ENCODE measurements at places on chromosomes 5 and 9.

DNA sequence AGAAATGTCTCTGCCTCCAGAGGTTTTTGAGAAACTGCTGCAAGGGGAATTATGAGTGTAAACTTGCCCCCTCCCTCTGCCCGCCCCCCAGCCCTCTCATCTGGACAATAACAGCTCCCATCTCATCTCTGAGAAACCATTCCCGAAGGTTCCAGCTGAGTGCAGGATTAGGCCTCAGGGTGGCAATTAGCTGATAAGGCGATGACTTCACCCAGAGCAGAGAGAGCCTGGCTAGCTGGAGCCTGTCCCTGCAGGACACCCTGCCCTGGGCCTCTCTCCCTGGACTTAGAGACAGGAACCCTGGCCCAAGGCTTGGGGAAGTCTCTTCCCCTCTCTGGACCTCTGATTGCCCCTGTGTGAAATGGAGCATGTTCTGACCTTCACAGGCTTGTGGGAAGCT is 45.7 kb upstream of the HAND1 start:
- DNase-seq: no peak

GRCh38 chr5:117473165-117473564 is 898.5 kb upstream of the SEMA6A start:
- DNase-seq: no peak

- no peak for DNase-seq
These were observed 213.5 kb upstream of the TARS1 start for GRCh38 chr5:33227247-33227646.

GRCh38 chr9:94697972-94698581 is 28.4 kb upstream of the AOPEP start:
- DNase-seq: no peak

- no peak for DNase-seq
These were observed 274.4 kb upstream of the CLINT1 start for GRCh38 chr5:158133369-158133768.

DNA sequence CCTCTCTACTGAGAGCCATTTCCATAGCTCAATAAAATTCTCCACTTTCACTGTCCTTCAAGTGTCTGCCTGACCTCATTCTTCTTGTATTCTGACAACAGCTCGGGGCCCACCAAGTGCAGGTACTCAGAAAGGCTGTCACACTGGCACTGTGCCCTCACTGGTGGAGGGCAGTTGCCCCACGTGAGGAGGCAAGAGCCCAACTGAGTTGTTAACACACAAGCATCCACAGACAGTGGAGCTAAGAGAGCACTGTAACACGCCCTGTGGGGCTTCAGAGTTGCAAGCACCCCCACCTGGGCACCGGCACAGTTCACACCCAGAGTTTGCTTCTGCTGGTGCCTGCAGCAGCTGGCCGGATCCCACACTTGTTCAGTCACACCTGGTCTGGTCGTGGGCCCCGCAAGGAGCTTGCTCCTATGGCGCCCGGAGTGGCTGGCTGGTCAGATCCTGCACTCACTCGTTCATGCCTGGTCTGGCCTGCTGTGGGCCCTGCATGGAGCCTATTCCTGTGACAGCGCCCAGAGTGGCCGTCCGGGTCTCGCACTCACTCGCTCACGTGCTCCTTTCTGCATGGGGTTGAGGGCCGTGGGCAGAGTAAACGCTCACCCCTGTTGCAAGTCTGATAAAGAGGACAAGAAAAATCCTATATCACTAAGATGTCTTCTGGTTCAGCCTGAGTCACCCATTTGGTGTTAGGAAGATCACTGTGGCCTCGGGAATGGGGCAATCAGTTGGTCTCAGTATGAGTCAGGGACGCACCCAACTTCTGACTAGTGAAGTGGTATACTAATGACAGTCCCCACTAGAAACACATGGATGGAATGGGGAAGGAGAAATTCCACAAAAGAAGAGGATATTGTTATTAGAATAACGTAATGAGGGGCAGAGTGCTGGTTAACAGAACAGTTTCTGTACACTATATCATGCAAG is 87.0 kb upstream of the CCNH start:
- no peak for DNase-seq

DNA sequence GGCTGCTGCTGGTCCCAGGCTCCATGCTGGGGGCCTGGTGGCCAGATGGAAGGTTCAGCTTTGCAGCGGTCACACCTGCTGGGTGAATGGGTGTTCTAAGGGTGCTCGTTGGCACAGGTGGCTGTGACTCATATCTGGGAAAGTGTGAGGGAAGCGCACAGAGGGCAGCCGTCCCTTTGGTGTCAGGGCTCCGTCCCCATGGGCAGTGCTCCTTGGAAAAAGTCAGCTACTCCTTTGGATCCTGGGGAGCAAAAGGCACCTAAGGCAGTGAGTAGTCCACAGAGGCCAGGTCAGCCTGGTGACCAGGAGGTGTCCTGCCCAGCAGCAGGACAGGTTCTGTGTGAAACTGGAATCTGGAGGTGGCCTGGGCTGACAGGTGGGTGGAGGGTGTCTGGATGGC is 18.4 kb upstream of the GBGT1 start:
- DNase-seq: no peak

- DNase-seq: no peak
These were observed 5.6 kb downstream of the DAB2IP start for GRCh38 chr9:121656941-121657470.

DNA sequence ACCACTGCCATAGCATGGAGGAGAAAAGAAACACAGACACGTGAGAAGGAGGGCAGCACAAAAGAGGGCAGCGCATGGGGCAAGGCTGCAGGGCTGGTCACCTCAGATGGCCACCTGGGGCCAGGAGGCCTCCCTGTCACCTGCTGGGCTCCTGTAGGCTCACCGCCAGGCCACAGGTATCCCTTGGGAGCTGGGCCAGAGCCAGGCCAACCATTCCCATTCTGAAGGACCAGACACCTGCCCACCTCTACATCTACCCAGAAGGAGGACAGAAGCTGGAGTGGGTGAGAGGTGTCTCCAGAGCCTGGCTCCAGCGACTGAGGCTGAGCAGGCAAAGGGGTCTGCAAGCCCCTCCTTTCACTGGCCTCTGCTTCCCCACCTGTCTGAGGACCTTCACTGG is 103.1 kb downstream of the PAX5 start:
- DNase-seq: no peak

GRCh38 chr9:134406366-134407120 is 80.3 kb downstream of the RXRA start:
- DNase-seq: no peak

GRCh38 chr9:112168197-112168596 is 6.9 kb downstream of the SUSD1 start:
- DNase-seq: no peak

All from stimulated activated CD4-positive, alpha-beta T cell treated with anti-CD3 and anti-CD28 coated beads, TNF-alpha, amount 100 ng/mL, for 1 hour (primary cell).